ENCODE measurements at places on chromosomes 13 and 19.

- no peak for DNase-seq
Observed at GRCh38 chr13:60118696-60119400, 44.9 kb downstream of the DIAPH3 start.

DNA sequence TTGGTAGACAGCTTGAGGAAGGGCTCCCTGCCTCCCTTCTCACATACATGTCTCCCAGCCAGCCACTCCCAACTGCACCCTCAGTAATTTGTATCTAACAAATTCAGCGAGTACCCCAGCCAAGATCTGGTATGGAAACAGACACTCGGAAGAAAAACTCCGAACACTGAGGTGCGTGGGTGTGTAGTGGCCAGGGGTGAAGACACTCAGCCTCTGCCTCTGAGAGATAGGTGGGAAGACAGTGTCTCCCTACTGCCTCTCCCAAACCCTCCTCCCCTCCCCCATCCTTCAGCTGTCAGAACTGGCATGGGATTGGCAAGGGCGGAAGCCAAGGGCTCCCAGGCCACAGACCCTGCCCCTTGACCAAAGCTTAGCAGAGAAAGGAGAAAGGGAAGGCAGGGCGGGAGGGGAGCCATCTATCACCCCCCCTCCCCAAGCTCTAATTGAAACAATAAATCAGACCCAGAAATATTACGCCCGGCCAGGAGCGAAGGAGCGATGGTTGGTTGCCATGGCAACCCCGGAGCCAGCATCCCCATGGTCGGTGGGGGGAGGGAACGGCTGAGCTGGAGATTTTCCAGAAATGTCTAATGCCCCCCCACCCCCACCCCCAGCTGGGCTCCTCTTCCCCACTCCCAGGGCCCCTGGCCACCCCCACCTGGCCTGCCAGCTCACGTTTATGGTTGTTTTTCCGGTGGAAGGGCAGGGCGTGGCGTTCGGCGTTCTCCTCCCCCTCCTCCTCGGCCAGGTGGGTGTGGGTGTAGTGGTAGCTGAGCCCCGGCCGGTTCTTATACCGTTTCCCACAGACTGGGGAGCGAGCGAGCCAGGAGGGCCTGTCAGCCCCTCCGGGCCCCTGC is 7.0 kb downstream of the DPF1 start:
- DNase-seq: no peak

GRCh38 chr13:106310291-106310865 is 225.1 kb downstream of the EFNB2 start:
- no peak for DNase-seq

GRCh38 chr19:7879836-7880235 is 5.6 kb upstream of the PRR36 start:
- no peak for DNase-seq

DNA sequence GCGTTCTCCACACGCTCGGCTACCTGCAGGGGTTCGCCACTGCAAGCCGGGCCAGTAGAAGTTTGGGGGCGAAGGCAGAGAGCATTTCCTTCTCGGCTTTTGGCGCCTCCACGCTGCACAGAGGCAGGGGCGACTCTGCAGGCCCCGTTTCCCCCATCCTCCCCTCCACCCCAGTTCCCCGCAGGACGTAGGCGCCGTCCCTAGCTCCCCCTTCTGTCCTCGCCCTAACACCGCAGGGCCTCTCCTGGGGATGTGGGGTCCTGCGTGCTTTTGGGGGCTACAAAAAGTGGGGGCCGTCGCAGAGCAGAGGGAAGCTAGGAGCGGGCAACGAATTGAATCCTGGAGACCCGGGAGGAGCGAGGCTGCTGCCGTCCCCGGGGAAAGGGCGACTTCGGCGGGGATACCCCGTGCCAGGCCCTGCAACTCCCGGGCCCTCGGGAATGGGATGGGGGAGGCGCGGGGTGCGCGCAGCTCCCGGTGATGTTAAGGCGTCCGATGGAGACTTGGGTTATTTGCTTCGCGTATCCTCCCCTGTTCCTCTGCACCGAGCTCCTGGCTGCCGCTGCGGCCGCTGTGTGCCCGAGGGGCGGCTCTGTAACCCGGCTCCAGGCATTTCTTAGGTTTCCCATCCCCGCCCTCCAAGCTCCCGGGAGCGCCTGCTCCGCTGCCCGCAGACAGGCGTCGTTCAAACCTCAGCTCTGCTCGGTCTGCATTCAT is 255.9 kb upstream of the SOX21 start:
- DNase-seq: no peak

DNA sequence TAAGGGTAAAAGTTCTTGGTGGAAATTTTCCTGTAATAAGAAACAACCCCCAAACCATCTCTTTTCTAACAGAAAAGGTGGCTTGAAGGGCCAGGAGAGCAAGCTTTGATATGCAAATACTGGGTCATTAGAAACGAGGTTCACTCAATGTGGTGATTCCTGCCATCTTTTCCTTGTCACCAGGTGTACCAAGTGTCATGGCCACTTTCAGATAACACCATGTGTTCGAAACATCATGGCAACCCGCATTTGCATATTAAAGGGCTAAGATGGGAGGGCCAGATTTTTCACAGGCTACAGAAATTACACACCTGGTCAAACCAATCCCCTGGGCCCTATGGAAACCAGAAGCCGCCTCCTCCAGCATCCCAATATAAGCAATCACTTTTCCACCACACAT is 15.3 kb downstream of the LGALS16 start:
- no peak for DNase-seq

DNA sequence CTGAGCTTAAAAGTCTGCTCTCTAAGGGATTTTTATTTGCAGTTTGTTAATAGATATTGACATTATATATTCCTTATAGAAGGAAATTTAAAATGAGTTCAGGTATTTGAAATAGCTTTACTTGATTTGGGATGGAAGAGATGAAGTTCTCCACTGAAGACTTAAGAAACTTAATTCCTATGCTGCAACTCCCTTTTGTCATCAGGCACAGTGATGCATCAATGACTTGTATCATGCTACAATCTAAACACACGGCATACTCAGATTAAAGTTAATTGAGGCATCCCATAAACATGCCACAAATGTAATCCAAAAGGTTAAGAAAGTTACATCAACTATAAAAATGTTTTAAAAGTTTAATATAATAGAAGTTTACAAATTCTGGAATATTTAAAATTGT is 109.0 kb downstream of the STARD13 start:
- DNase-seq: no peak

- DNase-seq: no peak
Observed at GRCh38 chr13:89097994-89098393, 1426.8 kb downstream of the SLITRK5 start.

DNA sequence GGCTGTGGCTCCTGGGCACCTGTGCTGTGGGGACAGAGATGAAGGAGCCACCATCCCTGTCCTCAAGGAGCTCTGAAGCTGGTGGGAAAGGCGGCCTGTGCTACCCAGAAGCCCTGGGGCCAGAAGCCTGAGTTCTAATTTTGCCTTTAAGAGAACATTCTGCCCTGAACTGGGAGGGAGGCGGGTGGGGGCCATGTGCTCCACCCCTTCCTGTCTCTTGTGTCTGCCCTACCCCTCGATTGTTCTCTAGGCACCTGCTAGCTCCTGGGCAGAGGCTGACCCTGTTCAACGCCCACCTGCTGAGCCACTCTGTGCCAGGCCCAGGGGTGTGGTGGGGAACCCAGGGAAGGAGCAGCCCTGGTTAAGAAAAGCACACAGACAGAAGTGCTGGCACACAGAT is 5.9 kb downstream of the TRAPPC6A start:
- DNase-seq: no peak

DNA sequence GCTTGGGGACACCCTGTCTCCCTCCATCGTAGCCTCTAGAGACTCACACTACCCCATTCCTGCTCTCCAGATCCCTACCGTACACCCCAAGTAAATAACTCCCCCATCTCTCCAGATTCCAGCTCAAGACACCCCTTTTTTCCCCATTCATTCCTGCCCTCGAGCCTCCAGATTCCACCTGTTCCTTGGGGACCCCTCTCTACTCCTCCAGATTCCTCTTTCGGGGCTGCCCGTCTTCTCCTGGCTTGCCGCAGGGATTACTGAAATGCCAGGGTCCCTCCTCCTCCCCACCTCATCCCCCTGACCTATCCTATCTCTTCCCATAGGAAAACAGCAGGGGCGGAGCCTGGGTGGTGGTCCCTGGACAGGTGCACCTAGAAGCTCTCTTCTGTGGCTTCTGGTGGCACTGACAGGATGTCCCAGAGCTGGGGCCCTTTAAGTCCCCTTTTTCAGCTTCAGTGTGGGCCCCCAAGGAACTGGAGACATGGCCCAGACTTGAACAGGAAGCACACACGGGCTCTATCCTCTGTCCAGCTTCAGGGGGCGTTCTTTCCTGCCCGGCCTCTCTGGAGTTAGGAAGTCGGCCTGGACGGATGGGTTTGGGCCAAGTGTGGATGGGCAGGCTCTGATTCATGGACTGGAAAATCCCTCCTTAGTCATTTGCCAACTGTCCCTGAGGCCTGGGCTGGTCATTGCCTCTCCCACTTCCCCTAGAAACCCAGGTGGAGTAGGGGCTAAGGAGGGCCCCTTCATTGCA is 1.2 kb downstream of the ZSWIM4 start:
- DNase-seq: no peak

- no peak for DNase-seq
Observed at GRCh38 chr19:3046698-3047495, 15.4 kb downstream of the TLE5 start.

- peak; percentile 61 for DNase-seq
Observed at GRCh38 chr13:24251525-24251924, 57.9 kb upstream of the C1QTNF9 start.

DNA sequence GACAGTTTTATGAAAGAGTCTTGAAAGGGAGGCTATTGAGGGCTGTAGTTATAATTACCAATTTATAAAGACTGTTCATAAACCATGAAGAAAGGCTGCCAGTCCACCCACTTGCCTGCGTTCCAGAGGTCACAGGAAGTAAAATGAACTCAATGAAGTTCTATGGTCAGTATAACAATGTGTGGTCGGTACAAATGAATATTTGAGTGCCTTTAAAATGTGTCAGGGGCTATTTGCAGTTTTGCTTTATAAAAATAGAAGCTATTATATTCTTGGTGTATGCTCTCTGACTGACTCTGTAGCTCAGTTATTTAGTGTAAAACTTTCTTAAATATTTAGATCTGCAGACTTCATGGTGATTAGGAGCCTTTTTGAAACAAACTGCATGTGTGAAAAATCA is 47.0 kb downstream of the ESD start:
- no peak for DNase-seq

DNA sequence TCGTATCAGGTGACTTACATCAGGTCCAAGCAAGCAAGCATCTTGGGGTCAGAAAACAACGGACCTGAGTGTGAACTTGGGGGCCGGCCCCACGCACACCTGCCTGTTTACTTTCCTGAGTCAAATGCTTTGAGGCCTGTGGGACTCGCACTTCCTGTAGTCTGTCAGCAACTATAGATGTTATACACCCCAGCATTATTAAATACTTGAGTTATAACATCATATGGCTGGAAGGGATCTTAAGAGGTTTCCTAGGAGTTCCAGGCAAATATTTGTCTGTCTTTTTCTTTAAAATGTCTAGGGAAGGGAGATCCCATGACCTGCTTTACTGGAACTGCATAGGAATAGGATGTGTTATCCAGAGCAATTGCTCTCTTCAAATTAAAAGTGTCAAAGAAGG is 280.6 kb downstream of the SHISA2 start:
- DNase-seq: no peak

- no peak for DNase-seq
Observed at GRCh38 chr13:56906909-56907308, 233.8 kb upstream of the PRR20A start.

- no peak for DNase-seq
Observed at GRCh38 chr13:83153848-83154247, 728.4 kb downstream of the SLITRK1 start.

DNA sequence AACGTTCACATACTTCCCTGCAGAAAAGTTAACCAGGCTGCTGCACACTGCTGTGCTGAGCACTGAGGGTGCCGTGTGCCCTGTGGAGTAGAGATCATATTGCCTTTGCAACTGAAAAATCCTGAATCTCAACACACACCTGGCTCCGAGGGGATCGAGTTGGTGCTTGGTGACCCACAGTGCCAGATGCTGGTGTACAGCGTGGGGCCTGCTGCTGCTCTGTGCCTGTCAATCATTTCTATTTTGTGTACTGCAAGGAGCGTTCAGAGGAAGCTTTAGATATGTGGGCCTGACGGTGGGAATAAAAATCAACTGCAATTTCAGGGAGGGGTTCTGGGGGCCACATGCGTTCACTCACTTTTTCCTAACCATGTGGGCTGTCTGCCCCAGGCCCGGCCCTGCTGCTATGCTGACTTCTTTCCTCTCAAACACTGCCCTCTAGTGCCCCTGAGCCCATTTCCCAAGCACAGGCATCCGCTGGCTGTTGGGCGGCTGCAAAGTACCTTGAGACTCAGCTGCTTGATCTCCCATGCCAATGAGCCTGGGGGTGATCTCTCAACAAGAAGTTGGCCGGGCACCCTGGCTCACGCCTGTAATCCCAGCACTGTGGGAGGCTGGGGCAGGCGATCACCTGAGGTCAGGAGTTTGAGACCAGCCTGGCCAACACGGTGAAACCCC is 9.7 kb upstream of the LENG8 start:
- no peak for DNase-seq

DNA sequence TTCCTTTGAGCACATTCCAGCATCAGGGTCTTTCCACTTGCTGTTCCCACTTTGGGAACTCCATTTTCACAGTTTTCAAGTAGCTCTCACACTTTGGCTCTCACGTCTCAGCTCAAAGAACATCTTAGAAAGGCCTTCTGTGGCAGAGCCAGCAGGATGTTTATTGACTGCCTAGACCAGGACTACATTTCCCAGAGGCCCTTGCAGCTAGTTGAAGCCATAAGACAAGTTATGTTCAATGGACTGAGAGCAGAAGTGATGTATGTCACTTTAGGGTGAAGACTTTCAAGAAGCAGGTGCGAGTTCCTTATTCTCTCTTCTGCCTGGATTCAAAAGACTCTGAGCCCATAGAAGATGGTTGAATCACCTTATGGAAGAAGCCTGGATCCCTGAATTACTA is 4.3 kb upstream of the HAUS5 start:
- no peak for DNase-seq

- DNase-seq: no peak
Observed at GRCh38 chr19:6828698-6829633, 56.5 kb downstream of the VAV1 start.

GRCh38 chr19:16627928-16628182 is 149 bp downstream of the MED26 start:
- DNase-seq: no peak

- no peak for DNase-seq
Observed at GRCh38 chr13:64223016-64223415, 2807.4 kb upstream of the PCDH20 start.

GRCh38 chr13:27662738-27663470 is 41.2 kb downstream of the POLR1D start:
- no peak for DNase-seq

- no peak for DNase-seq
Observed at GRCh38 chr19:30651066-30651465, 278.9 kb downstream of the ZNF536 start.

- DNase-seq: no peak
Observed at GRCh38 chr13:80109303-80109702, 231.6 kb downstream of the SPRY2 start.

- DNase-seq: no peak
Observed at GRCh38 chr19:44642377-44642776, 1.3 kb upstream of the PVR start.

DNA sequence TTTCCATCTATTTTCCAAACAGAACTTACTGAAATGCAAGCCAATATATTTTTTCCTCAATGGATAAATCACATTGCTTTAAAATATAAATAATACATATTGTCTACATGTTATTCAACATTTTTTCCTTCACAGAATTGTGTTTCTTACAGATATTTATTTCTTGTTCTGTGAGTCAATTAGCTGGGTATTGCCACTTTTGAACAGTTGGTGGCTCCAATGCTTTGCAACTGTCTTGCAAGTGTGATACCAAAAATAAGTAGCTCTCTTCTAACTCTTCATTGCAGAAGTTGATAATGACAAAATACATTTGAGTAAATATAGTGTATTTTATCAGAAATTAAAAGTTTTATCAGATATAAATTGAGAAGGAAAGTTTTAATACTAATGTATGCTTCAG is 17.1 kb upstream of the GPC5 start:
- no peak for DNase-seq

Measured in stimulated activated CD8-positive, alpha-beta memory T cell treated with anti-CD3 and anti-CD28 coated beads, Interleukin-12 subunit alpha, Interleukin-12 subunit beta, amount 100 ng/mL, for 4 hours (primary cell).